ENCODE measurements at places on chromosomes 4 and X.

- no peak for DNase-seq
These were observed 325.7 kb downstream of the PCDH7 start for GRCh38 chr4:31045724-31046318.

DNA sequence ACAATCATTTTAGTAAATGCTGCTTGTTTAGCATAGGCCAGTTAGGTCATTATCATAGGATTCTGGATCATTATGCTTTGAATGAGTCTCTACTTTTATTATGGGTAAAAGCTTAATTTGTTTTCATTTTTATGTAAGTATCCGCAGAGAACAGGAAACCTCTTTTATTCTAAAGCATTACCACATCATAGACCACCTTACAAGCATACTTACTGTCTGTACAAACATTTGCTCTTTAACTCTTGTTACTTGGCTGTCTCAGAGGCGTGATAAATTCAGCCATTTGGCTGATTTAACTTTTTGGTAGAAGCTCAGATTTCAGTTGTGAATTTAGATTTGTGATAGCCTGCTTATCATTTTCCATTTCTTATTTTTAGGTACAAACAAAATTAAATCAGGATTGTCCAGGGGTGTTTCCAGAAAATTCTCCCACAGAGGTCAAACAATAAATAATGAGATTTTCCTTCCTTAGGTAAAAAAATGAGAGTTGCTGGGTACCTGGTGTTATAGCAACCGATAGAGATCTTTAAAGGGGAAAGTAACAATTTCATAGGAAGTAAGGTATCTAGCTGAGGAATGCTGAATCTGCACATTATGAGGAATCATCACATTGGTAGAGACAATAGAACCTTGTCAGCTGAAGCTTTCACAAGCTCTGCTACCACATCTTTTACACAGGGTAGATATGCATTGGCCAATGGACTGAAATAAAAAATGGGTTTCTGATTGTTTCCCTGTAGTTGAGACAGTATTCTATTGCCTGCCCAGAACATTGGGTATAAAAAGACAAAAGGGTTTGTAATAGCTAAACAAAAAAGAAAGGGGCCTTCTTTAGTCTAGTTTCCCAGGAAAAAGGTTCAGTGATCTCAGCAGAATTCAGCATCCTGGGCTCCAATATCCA lies 62.5 kb downstream of the NDNF start:
- DNase-seq, result no peak

GRCh38 chr4:159269116-159269515 lies 166.2 kb downstream of the RAPGEF2 start:
- no peak for DNase-seq

- no peak for DNase-seq
These were observed 240.7 kb upstream of the ATP6AP2 start for GRCh38 chrX:40340116-40340515.

GRCh38 chr4:1899149-1900086 lies 28.2 kb downstream of the NSD2 start:
- DNase-seq, result peak; percentile 16

- no peak for DNase-seq
These were observed 70.1 kb downstream of the USP46 start for GRCh38 chr4:52588771-52589591.
